ENCODE measurements at places on chromosomes 1 and 21. TPM values are rescaled to one million over a fixed set of nuclear protein-coding genes. Genes with fewer than 3 reads are reported as not detected.

DNA sequence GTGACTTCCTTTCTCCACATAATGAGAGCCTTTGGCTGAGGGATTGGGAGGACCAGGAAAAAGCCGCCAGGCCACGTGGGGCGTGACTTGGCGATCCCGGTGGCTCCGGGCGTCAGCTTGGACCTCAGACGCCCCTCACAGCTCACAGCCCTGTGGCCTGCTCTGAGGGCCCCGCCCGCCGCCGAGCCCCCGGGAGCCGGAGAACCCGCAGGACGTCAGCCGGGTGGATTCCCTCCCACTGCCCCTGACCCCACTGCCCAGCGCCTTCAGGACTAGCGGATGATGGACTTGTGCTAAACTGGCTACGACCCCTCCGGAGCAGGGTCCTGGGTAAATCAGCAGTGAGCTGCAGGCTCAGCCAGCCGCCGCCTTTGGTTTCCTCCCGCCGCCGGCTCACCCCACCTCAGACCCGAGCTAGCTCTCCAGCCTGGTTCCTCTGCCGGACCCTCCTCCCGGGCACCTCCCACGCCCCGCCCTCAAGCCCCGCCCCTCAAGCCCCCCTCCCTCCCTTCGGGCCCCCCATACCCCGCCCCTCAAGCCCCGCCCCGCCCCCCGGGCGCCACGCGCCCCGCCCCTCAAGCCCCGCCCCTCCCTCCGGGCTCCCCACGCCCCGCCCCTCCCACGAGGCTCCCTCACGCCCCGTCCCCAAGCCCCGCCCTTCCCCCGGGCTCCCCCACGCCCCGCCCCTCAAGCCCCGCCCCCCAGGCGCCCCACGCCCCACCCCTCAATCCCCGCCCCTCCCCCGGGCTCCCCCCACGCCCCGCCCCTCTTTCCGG lies 10.0 kb upstream of the FAAP20 start:
- DNase-seq = no peak

DNA sequence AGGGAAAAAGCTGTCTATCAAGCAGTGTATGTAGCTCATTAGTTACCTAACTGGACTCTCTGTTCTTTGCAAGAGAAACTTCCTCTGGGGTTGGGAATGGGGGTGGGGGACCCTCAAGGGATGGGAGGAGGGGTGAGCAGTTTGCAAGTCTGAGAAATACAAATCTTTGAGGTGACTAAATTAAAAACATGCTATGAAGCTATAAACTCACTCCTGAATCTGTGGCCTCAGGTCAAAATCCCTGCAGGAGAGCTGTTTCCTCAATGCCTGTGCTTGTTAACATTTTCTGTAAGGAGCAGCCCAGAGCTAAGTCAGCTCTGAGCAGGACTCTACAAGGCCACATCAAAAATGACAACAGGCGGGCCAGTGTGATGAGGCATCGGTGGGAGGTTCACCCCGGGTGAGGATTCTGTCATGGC lies 32.8 kb upstream of the PTPRC start:
- no peak for DNase-seq

GRCh38 chr1:203090421-203091198 lies 4.8 kb upstream of the MYOG start:
- no peak for DNase-seq

DNA sequence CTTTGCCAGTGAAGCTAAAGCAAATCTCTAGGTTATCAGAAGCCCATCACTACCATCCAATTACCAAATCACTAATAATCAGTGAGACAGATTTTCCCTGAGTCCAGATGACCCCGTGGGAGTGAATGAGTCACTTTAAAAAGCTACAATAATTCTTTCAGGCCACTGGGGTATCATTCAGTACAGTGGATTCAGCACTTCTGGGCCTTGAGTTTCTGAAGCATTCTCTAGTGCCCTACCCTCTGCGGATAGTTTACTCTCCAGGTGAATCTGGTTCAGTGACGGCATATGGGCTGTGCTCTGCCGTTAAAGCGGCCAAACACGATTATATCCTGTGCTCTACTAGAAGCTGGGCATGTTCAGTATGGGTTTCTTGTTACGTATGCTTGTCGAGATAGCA lies 26.1 kb downstream of the NR5A2 start:
- no peak for DNase-seq

- DNase-seq = no peak
These were observed 25.6 kb downstream of the MEF2D start for GRCh38 chr1:156474966-156475365.

GRCh38 chr1:213994888-213995287 lies 7.1 kb downstream of the PROX1 start:
- no peak for DNase-seq

- no peak for DNase-seq
These were observed 7.3 kb downstream of the TMEM82 start for GRCh38 chr1:15749399-15750291.

DNA sequence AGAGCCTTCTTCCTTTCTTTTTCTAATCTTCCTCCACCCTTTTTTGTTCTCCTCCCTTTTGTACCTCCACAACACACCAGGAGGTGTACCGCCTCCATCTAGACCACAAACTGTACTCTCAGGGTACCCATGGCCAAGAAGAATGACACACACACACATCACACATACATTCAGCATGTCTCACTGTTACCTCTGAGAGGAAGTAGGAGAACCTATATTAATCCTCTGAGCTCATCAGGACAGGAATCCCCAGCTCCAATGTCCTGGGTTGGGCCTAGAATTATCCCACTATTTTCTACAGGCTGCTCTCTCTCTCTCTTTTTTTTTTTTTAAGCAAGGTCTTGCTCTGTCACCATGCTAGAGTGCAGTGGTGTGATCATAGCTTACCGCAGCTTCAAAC lies 36.7 kb downstream of the ATP2B4 start:
- peak; percentile 31 for DNase-seq

GRCh38 chr1:60922304-60922703 lies 160.1 kb upstream of the NFIA start:
- DNase-seq = no peak

DNA sequence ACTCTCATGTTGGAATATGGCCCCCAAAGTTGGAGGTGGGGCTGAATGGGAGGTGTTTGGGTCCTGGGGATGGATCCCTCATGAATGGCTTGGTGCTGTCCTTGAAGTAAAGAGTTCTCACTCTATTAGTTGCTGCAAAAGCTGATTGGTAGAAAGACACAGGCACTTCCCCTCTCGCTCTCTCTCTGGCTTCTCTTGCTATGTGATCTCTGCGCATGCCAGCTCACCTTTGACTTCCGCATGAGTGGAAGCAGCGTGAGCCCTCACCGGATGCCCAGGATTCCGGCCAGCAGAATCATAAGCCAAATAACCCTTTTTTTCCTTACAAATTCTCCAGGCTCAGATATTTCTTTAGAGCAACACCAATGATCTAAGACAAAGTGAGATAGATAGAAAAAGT lies 20.9 kb upstream of the CCSAP start:
- no peak for DNase-seq

- DNase-seq = no peak
These were observed 9.8 kb upstream of the CELSR2 start for GRCh38 chr1:109239409-109240068.

GRCh38 chr1:15504436-15504835 lies 19.6 kb downstream of the CASP9 start:
- no peak for DNase-seq

DNA sequence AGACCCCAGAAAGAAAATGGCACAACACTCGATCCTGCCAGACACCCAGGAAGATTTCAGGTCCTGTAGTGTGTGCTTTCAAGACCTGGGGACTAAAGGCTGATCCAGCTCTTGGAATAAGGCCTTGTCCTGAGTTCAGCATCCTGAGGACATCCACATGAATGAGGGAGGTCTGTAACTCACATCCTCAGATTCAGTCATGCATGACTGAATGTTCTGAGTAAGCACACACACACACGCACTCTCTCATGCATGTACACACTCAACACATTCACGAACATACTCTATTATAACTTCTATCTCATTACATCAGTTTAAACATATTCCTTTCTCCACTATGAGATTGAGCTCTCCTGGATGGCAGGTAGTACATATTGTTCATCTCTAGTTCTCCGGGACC lies 273.4 kb upstream of the BEND5 start:
- DNase-seq = no peak

GRCh38 chr1:37001703-37002102 lies 32.6 kb downstream of the GRIK3 start:
- DNase-seq = no peak

- DNase-seq = no peak
These were observed 34.8 kb upstream of the RNF187 start for GRCh38 chr1:228452194-228453021.

DNA sequence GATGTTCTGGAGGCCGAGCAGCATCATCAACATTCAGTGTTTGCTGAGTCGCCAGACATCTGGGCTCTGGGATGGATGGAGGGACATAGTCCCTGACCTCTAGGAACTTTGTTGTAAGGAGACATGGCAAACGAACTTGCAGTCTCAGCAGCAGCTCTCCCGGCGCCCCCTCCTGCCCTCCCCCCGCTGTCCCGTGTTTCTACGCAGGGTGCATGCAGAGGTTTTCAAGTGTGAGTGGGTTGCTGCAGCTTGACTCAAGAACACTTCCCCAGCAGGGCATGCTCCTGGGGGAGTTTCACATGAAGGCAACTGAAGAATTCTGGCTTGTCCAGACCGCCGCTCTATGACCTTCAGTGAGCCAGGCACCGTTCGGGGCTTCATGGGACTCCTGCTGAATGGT lies 121.9 kb downstream of the CAMTA1 start:
- no peak for DNase-seq

- DNase-seq = no peak
These were observed 648 bp downstream of the S100PBP start for GRCh38 chr1:32817815-32818786.

DNA sequence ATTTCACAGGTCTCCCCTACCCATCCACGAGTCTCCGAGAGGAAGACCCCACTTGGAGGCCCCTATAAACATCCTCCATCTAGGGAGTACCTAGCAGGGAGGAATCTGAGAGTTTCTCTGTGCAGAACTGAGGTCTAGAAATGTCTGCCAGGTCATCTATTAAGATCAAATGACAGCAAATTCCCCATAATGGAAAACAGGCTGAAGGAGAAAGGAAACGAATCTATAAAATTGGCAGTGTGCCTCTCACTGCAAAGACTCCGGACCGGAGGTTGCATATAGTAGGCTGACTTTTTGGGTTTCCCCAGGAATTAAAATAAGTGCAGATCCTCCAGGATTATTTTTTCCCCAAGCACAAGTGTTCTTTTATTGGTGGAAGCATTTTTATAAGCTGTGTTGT lies 57.7 kb downstream of the NMNAT2 start:
- DNase-seq = no peak

- DNase-seq = no peak
These were observed 92.1 kb downstream of the SYF2 start for GRCh38 chr1:25140073-25140797.

DNA sequence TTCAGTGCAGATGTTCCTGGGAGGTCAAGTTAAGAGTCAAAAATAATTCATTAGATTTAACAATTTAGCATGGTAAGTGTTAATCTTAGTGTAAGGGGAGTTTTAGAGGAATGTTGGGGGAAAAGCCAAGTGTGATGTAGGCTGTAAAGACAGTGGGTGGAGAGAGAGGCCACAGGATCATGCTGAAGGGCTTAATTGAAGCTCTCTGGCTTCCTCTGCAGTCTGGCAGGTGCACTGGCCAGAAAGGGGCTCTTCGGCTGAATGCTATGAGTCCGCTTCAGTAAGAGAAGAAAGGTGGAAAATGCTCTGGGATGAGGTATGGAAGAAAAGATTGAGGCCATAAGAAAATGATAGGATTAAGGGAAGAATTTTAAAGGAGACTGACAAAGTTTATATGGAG lies 3.0 kb downstream of the BRDT start:
- no peak for DNase-seq

GRCh38 chr1:180270530-180271271 lies 40.6 kb downstream of the LHX4 start:
- DNase-seq = no peak

GRCh38 chr1:111920221-111921024 lies 69.0 kb downstream of the KCND3 start:
- DNase-seq = no peak

DNA sequence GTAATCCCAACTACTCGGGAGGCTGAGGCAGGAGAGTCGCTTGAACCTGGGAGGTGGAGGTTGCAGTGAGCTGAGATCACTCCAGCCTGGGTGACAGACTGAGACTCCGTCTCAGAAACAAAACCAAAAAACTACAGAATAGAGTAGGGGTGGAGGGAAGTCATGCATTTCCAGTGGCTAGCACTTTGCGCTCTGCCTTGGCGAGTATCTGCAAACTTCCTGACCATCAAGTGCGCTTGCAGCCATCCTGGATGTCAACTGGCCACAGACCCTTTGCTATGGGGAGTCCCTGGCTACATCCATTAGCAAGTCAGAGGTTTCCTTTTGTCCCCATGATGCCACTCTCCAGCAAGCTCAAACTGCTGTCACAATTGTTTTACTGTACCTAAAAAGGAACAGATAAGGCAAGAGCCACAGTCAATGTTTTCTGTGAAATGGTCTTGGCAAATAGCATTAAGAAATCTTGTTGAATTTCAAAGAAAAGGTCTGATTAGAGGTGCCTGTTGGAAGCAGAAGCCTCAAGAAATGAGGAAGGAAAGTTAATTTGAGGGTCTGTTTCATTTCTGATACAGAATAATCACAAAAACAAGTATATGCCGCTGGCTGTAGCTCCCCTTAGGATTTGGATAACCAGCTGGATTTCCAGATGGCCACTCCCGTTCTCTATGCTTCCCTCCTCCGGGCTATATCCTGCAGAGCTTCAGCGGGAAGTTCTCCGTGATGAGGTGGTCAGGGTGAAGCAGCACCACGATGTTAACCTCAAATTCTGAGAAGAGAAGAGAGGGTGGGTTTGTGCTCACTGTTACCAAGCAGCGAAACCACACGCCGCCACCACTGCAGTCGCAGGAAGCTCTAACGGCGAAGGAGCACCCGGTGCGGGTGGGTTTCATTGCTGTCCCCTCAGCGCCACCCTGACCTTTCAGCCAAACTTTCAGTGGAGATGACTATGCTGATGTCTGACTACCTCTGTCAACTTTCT lies 42.0 kb downstream of the VPS26C start:
- DNase-seq = peak; percentile 82

- DNase-seq = no peak
These were observed 8.1 kb upstream of the GADD45A start for GRCh38 chr1:67676946-67677345.

- no peak for DNase-seq
These were observed 27.0 kb upstream of the TRAPPC10 start for GRCh38 chr21:43984905-43985689.

- no peak for DNase-seq
These were observed 32.3 kb downstream of the IVNS1ABP start for GRCh38 chr1:185284533-185285276.

GRCh38 chr1:59132295-59132694 lies 164.6 kb upstream of the FGGY start:
- DNase-seq = no peak

GRCh38 chr21:39976800-39977199 lies 109.6 kb downstream of the PCP4 start:
- DNase-seq = no peak

RXRG gene
- not detected for polyA plus RNA-seq

WDR64 gene
- not detected for polyA plus RNA-seq

CTNNBIP1 gene
- 41.0 TPM for polyA plus RNA-seq

DAB1 gene
- not detected for polyA plus RNA-seq

NBPF4 gene
- not detected for polyA plus RNA-seq

HTR1D gene
- polyA plus RNA-seq = not detected

PAQR6 gene
- 1.3 TPM for polyA plus RNA-seq

DYRK1A gene
- 4.0 TPM for polyA plus RNA-seq

MRAP gene
- not detected for polyA plus RNA-seq

ERO1B gene
- polyA plus RNA-seq = 2.0 TPM

NPHP4 gene
- polyA plus RNA-seq = 0.59 TPM

THEM4 gene
- polyA plus RNA-seq = 36.7 TPM

GPR157 gene
- not detected for polyA plus RNA-seq

KLHDC9 gene
- polyA plus RNA-seq = not detected
